Fibroblast of gingiva (primary cell): ENCODE measurements at places on chromosomes 1 and 21.

- no peak for DNase-seq
Measured at GRCh38 chr1:76862447-76862846, 4.8 kb upstream of the ST6GALNAC5 start.

DNA sequence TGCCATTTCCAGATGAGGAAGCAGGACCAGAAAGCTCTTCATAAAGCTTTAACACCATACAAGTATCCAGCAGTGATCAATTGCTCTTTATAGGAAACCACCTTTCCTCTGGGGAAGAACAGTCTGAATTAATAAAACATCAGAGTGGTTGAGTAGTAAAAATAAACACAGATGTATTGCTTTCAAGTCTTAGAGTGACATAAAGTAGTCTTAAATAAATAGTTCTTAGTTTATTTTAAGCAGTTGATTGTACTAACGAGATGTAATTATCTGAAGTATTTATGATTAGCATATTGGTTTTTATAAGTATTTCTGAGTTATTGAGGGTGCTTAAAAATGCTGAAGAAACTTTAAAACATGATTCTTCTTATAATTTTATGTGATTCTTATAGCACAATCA, 67.0 kb downstream of the PRKAA2 start:
- no peak for DNase-seq

- DNase-seq: peak; percentile 83
Measured at GRCh38 chr1:198913667-198914066, 274.8 kb downstream of the PTPRC start.

GRCh38 chr1:184520336-184520735, 133.5 kb downstream of the C1orf21 start:
- DNase-seq: peak; percentile 17

GRCh38 chr1:154186177-154186576, 5.7 kb downstream of the TPM3 start:
- peak; percentile 30 for DNase-seq

DNA sequence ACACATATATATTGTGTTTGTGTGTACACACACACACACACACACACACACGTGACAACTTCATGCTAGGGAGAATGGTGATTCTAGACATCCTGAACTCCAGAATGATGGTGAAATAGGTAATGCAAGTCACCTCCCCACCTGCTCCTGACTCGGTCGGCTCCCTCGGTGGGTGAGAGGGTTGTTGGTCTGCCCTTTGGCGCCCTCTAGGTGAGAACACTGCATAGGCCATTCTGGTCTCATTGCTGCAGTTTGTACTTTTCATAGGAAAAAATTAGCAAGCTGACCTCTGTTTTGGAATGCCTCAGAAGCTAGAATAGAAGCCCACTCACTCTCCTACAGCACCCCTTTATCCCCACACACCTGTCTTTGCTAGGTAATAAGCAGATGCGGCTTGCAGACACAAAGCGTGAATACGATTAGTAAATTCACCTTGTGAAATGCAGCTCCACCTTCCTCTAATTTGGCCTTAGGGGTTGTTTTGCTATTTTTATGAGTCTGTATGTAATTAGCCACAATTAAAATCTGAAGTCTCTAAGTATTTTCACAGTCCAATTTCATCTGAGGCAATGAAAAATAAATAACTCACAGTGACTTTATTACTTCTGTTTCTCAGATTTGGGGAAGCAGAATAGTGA, 130.0 kb upstream of the KCNJ15 start:
- peak; percentile 4 for DNase-seq

DNA sequence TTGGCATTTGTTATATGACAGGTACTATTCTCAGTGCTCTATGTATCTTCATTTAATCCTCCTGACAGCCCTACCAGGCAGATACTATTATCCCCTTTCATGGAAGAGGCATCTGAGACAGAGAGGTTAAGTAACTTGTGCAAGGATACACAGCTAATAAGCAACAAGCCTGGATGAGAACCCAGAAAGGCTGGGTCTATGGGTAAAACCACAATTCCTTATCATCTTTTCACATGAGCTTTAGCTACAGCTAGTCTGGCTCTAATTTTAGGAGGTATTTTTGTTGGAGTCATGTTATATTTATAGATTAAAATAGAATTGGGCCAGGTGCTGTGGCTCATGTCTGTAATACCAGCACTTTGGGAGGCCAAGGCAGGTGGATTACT, 27.7 kb downstream of the DNTTIP2 start:
- DNase-seq: no peak

- DNase-seq: no peak
Measured at GRCh38 chr21:44304877-44305293, 5.0 kb downstream of the PFKL start.

DNA sequence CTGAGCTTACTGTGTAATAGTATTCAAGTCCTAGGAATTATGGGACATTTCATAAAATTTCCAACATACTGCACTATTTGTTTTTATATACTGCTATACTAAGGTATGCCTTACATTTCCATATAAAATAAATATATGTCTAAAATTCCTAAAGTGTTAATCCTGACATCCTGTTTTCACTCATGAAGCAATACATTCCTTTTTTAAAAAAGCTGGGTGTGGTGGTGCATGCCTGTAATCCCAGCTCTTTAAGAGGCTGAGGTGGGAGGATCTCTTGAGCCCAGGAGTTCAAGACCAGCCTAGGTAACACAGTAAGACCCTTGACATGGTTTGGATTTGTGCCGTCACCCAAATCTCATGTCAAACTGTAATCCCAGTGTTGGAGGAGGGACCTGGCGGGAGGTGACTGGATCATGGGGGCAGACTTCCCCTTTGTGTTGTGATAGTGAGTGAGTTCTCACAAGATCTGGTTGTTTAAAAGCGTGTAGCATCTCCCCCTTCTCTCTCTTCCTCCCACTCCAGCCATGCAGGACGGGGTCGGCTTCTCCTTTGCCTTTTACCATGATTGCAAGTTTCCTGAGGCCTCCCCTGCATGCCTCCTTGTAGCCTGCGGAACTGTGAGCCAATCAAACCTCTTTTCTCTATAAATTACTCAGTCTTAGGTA, 5.8 kb downstream of the CDC42BPA start:
- no peak for DNase-seq

DNA sequence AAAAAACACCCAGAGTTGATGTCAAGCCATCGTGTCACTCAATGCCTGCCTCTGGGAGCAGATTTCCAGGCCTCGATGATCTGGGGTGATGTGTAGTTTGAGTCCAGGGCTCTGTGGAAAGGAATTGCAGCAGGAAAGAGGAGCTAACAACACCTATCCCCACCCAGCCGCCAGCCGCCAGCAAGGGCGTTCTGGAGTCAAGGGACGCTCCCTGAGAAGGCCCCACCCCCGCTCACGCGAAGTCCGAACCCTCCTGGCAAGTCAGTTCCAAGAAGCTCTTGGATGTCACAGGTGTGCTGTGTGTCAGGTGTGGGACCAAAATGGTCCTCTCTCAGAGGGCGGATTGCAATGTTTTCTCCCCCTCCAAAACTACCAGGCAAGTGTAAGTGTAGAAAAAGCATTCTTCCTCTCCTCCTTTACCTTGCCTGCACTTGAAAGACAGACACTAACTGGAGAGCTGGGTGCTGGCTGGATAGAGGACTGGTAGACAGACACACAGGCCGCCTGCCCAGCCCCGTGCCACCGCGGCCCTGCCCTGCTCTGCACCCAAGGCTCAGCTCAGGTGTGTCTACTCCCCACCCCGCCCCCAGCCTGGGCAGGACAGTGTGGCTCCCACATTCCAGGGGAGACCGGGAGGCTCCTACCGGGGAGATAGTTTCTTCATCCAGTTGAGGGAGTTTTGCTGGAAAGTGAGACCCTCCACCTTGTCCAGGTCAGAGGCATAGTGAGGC, 8.5 kb downstream of the AGT start:
- no peak for DNase-seq

GRCh38 chr1:118262865-118263264, 77.8 kb upstream of the SPAG17 start:
- no peak for DNase-seq

DNA sequence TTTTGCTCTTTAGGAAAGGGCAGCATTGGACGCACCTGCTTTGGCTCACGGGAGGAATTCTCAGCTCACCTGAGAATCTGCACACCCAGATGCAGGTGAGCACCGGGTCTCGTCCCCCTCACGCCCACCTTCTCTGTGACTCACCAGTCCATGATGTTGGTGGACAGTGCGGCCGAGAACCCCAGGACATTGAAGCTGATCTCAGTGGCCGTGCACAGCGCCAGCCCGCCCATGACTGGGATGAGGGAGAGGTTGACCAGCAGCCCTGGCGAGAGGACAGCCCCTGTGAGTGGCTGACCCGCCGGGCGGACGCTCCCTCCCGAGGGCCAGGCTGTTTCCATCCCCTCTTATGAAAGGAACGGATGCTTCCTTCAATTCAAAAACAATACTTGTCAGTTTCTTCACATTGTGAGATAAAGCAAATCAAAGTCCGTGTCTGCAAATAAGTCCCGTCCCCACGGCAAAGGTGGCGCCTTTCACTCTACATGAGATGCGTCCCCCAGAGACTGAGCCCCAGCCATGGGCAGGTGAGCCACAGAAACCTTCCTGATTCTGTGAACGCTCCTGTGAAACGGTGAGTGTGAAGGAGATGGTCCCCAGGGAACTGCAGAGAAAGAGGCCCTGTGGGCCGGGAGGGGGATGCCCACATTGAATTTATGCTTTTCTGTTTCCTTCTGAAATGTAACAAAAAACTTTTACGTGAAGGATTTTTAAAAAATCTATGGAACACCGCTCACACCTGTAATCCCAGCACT, 12.7 kb upstream of the CDK11B start:
- DNase-seq: no peak

GRCh38 chr1:85320371-85321131, 44.1 kb upstream of the BCL10 start:
- DNase-seq: no peak

GRCh38 chr1:101588677-101589076, 351.9 kb downstream of the S1PR1 start:
- DNase-seq: no peak

- no peak for DNase-seq
Measured at GRCh38 chr1:172352435-172352834, 68.0 kb upstream of the C1orf105 start.

DNA sequence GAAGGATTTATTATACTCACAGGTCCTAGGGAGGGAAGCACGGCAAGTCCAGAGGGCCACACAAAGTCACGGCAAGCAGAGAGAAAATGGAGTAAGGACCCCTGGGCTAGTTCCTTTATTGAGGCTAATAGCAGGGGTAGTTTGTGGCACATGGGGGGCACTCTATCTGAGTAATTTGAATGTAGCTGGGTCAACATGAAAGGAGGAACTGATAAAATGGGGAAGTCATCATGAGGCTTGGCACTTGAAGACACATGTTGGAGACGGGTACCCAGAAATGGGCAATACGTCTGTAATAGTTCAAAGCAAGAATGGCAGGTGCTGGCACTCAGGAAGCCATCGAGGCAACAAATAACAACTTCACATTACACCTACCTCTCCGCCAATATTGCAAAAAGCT, 1136.4 kb downstream of the MRPL39 start:
- DNase-seq: no peak

DNA sequence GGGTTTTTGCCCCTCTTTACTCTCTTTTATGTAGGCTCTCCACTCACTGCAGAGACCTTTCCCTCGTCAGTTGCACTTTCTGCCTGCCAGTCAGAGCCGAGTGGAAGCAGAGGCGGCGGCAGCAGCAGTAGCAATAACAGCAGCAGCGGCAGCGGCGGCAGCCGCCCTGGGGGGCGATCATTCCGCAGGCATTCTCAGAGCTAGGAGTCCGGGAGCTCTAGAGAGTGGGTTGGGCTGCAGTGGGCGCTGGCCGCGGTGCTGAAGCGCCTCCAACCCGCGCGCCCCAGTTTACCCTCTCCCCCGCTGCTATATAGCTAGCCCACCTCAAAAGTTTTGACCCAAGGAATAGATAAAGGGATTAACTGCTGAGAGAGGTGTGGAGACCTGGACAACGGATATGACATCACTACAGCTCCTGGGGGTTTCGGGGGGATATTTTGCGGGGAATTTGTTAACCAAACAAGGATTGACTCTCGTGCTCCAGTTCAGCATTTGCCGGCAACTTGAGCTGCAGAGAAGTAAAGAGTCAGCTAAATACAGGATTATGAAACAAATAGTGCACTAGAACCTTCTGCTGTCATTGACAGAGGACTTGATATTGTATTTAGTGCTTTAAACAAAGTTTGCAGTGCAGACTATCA, at the start of gene OLFM3:
TSS of gene OLFM3 (minus strand) at position 102 of the 641 bp plus-strand sequence.
- no peak for DNase-seq

DNA sequence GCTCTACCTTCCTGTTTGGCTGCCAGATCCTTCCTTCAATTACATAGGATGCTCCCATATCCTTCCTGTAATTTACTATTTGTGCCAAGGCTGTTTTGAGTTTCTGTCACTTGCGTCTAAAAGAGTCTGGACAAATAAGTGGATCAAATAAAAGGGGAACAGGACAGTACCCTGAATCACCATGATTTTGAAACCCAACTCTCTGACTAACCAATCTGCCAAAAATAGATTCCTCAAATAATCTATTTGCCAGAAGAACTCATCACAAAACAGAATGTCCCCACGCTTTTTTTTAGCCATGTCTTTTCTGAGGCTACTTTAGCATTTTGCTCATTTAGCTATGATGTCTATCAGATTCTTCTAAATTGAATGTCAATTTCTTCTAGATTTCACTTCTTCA, 392.6 kb downstream of the NTNG1 start:
- DNase-seq: no peak

DNA sequence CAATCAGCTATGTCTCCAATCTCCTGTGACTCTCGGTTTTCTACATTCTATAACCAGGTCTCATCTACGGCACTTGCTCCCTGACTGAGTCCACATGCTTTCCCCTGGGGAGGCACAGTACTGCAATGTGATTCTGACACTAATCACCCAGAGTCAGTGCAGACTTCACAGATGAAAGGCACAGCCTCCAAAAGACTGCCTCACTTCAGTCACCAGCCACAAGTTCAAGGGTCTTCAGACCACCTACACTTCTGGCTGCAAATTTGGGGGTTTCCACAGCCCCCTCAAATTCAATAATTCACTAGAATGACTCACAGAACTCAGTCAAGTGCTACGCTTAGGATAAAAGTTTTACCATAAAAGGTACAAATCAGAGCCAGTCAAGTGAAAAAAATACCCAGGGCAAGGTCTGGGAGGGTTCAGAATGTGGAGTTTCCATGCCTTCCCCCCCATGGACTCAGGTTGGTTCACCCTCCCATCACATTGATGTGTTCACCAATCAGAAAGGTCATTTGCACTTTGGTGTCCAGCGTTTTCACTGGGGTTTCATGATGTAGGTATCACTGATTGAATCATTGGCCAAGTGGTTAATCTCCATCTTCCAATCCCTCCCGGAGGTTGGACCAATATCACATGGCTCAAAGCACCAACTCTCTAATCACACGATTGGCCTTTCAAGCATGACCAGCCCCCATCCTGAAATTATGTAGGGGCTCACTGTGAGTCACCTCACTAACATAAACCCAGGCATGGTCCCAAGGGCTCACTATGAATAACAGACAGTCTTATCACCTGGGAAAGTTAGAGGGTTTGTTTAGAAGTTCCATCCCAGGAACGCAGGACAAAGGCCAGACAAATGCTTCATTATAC, 182.9 kb upstream of the CAMK1G start:
- no peak for DNase-seq

GRCh38 chr1:23478896-23479665, 4.9 kb downstream of the ASAP3 start:
- DNase-seq: peak; percentile 94

GRCh38 chr1:243798726-243799125, 51.3 kb downstream of the AKT3 start:
- DNase-seq: peak; percentile 33
